HEK293T (cell line): ENCODE measurements at places on chromosomes 4 and X.

DNA sequence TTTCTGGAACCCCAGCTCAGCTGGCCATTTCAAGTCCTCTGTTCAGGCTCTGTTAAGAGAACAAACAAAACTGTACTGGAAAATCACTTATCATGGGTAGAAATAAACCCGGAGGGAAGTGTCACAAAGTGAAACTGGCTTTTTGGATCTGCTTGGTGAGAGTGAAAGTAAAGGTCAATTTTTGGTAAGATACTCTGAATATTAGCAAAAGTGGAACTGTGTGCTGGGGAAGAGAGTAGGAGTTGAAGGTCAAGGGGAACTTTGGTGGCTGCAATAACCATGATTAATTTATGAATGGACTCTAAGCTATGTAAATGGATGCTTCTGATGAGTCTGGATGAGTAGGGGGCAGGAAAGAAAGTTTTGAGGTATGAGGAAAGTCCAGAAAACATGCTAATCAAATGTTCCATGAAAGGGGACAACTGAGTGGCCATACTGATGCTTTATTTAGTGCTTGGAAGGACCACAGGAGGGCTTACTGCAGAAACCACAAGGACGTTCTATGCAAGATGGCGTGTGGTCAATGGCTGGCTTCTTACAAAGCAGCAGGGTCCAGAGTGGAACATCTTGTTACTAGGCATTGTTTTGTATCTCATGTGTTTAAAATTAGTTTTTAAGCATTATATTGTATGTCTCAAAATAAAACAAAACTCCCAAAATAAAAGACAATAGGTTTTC, 36.8 kb upstream of the TNIP3 start:
- DNase-seq, result no peak

DNA sequence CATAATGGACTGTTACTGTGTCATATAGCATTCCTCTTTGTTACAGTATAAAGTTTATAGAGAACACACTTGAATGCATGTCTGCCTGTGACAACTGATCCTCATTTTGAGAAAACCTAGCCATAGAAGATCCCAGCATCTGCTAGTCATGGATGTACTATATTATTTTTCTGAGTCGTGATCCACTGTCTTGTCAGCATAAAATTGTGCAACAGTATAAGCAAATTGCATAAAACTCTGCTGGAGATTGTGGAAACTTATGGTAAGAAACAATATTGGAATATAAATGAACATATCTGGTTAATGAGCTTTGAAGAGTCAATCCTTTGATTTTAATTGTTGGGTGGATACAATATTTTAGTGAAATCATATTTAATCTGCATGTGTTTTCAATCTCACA, 3.6 kb downstream of the NEIL3 start:
- DNase-seq, result no peak

GRCh38 chr4:151717909-151718628, 42.7 kb downstream of the GATB start:
- no peak for DNase-seq

GRCh38 chr4:152957437-152958171, 21.5 kb downstream of the FHDC1 start:
- peak; percentile 35 for DNase-seq

GRCh38 chr4:112732142-112732541, 95.2 kb downstream of the LARP7 start:
- no peak for DNase-seq

GRCh38 chr4:53599632-53600031, 8.3 kb upstream of the LNX1 start:
- no peak for DNase-seq

- no peak for DNase-seq
Observed at GRCh38 chrX:151688695-151689094, 6.6 kb upstream of the PRRG3 start.

- no peak for DNase-seq
Observed at GRCh38 chr4:170931321-170931720, 841.6 kb upstream of the AADAT start.

- no peak for DNase-seq
Observed at GRCh38 chr4:11106190-11106589, 322.5 kb downstream of the HS3ST1 start.

- DNase-seq, result no peak
Observed at GRCh38 chr4:86032476-86033022, 327.3 kb downstream of the MAPK10 start.

DNA sequence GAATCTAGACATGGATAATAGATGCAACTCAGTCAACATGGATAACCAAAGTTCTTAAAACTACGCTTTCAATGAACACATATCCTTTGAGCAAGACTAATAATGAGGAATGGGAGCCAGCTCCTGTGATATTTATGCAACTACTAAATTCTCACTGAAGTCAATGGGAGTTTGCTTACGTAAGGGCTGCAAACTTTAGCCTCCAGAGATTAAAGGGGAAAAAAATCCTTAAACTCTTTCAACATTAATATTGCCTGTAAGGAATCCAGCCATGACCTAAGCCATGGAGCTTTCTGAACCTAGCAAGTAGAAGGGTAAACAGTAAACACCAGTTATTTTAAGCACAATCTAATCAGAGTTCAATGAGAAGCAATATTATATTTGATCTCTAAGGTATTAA, 125.2 kb upstream of the PITX2 start:
- no peak for DNase-seq

- DNase-seq, result no peak
Observed at GRCh38 chr4:119020158-119020557, 115.5 kb upstream of the MYOZ2 start.

- DNase-seq, result no peak
Observed at GRCh38 chr4:3484057-3484973, 21.2 kb downstream of the DOK7 start.

DNA sequence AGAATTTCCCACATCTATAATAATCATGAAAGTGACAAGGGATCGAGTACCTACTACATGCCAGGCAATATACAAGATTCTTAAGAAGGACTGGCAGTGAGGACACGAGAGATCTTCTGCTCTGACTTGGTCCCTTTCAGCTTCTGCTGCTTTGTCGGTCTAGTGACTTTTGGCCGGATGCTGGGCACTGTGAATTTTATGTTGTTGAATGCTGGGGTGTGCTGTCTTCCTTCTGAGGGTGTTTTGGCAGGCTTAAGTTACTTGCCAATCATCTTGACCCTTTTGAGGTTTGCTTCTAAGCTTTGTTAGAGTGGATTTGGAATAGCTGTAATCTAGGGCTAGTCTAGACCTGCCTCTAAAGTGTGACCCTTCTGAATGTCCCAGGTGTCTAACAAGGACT, 23.5 kb downstream of the NAT8L start:
- no peak for DNase-seq

DNA sequence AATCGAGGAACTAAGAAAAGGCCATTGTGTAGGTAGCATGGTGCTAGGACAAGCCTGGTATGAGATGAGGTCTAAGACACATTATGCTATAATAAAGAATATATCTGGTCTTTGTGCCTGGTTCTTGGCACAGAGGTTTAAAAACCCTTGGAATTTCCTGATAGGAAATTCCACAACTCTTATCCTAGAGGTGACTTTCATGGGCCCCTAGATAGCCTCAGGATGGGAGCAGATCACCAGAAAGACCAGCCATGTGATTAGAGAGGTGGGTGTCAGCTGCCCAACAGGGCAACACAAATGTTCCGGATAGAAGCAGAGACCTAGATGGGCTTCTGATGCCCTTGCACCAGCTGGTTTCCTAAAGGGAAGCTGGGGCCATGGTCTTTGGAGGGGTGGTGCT, 107.2 kb downstream of the SCD5 start:
- no peak for DNase-seq

DNA sequence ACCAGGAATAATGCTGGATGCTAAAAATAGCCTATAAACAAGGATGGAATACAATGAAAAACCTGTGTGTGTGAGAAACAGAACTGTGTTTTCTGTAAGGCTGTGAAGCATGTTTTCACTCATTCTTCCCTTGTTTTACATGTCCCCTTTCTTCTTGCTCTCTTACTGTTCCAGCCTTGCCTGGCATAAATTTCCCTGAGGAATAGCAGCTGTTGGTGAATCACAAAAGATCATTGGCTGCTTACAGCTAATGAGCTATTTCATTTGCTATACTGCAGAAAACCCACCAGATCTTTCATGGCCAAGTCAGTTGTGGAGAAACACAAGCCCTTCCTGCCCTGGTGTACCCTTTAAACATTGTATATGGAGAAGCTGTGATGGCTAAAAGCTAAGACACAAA, 91.1 kb downstream of the LDB2 start:
- DNase-seq, result no peak

- no peak for DNase-seq
Observed at GRCh38 chr4:77852892-77853495, 9.6 kb upstream of the MRPL1 start.

DNA sequence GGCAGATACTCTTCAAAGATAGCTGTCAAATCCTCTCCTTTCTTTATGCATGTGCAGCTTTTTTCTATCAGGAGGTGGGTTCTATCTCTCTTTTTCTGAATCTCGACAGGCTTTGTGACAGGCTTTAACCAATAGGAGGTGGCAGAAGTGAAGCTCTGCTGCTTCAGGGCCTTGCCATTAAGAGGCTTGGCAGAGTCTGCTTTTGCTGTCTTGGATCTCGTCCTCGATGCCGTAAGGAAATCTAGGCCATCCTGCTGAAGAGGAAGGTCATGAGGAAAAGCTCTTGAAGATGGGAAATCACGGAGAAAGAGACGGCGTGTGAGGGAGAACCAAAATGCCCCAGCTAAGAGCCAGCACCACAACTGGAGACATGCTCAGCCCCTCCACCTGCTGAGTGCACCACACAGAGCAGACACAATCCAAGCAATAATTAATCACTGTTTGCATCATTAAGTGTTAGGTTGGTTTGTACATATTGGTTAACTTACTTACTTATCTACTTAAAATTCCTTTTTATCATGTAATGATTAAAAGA, 92.2 kb downstream of the DDIT4L start:
- DNase-seq, result no peak

DNA sequence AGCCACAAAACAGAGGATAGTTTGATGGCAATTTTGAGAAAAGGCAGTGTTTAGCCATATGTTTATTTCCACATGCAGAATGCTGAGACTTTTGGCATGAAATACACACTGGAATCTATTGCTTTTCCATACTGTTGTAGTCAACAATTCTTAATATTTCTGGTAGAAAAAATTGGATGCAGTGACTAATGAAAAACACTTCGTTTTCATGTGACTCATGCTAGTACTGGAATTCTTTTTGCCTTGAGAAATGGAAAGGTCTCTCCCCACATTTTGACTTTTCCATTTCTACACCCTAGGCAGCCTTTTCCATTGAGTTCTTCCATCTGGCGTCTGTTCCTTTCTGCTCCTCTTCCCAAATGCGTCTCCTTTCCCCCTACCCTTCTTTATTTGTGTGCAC, 425.2 kb upstream of the FTHL17 start:
- no peak for DNase-seq

GRCh38 chr4:126742885-126743284, 889.9 kb upstream of the INTU start:
- DNase-seq, result no peak

GRCh38 chr4:120070196-120070595, 3.5 kb upstream of the MAD2L1 start:
- DNase-seq, result no peak

- peak; percentile 49 for DNase-seq
Observed at GRCh38 chr4:25862411-25863346, at the start of gene SEL1L3. TSS of gene SEL1L3 (minus strand) at chr4:25862988. CDS start at chr4:25862836, 152 bp downstream.

DNA sequence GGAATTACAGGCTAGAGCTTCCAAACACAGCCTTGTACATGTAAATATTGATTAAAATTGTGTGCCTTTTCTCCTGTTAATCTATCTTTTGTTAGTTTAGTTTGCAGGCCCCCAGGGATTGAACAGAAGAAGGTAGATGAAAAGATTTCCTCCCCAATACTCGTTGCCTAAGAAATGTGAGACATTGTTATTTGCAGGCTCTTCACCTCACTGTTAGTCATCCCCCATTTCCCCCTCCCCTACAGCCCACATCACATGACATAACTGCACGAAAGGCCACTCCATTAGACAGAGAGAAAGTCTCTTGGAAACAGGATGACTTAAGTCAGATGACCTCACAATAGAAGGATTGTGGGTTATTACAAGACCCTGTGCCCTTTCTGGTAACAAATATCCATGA, 13.3 kb upstream of the MID1 start:
- DNase-seq, result peak; percentile 34

DNA sequence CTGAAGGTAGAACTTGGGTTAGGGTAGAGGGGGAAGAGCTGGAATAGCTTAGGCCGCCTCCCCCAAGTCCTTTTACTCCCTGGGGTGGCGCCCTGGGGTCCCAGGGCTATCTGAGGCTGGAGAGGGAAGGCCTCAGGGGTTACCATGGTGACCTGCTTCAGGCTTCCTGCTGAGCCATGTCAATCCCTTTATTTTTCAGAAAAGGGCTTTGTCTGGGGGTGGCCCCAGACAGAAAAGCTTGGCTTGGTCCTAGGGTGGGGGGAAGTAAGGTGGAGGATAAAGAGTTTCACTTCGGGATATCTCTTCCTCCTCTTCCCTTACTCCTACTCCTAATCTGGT, 6.3 kb downstream of the EFNB1 start:
- DNase-seq, result no peak

DNA sequence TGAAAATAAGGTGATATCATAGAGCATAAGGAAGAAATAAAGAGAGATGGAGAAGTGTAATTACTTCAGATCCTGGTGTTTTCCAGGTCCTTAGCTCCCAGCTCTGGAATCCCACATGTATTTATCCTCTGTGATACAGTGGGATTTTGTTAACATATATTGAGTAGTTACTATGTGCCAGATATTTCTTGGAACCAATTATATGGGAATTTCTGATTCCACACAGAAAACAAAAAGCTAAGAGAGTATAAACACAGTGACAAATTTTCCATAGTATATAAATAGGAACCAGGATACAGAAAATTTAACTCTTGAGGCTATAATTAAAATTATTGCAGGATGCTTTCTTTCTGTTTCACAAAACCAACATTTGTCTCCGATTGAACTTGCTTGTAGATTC, 1067.5 kb downstream of the PCDH7 start:
- no peak for DNase-seq

GRCh38 chrX:56728321-56728720, 722 bp upstream of the NBDY start:
- DNase-seq, result no peak

DNA sequence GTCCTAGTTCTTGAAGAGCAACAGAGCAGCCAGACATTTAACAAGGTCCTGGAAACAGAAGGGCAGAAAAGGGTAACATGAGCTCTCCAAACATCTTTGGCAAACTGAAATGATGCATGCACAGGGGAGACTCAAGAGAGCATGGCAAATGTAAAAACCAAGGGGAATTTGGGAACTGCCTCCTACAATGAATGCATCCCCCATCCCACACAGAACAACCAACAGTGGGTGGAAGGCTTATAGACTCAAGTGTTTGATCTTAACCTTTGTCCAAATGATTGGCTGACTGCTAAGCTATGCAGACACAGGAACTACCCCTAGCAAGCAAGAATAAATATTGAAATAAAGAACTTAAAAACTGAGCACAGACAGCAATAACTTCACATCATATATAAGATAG, 74.4 kb downstream of the CENPC start:
- DNase-seq, result no peak
